ENCODE measurements at places on chromosomes 5 and 9. TPM values are rescaled to one million over a fixed set of nuclear protein-coding genes. Genes with fewer than 3 reads are reported as not detected.

LMX1B gene
- total RNA-seq = under 0.01 TPM

DRD1 gene
- total RNA-seq = not detected

MYMK gene
- total RNA-seq = not detected

CDX1 gene
- not detected for total RNA-seq

Measured in dermis microvascular lymphatic vessel endothelial cell (primary cell).